ENCODE measurements at places on chromosomes 7 and 10.

GRCh38 chr7:1248143-1248915 is 15.7 kb downstream of the UNCX start:
- no peak overlapping the region for H3K4me3 ChIP-seq
- H3K36me3 ChIP-seq: no peaks in the 10 kb centered on the region
- H3K4me1 ChIP-seq: no peaks in the 10 kb centered on the region
- H3K27ac ChIP-seq: no peak overlapping the region
- DNase-seq: no peak
- H3K27me3 ChIP-seq: peaks cover 57% of the 10 kb centered on the region

DNA sequence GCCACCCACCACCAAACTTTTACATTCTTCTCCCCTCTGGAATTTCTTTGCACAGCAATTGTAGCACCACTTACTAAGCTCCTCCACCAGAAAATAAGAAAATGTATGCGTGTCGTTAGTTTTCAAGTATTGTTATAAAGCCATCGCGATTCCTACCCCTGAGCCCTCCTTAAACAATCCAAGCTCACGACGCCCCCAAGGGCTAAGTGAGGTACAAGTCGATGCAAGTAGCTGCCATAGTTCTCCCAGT is 1.3 kb downstream of the FRAT2 start:
- H3K4me3 ChIP-seq: peak overlapping the region; percentile 92
- peaks cover 20% of the 10 kb centered on the region for H3K36me3 ChIP-seq
- H3K4me1 ChIP-seq: peaks cover 32% of the 10 kb centered on the region

- no peak for DNase-seq
- peaks cover 46% of the 10 kb centered on the region for H3K36me3 ChIP-seq
- no peak overlapping the region for H3K4me3 ChIP-seq
- no peaks in the 10 kb centered on the region for H3K27me3 ChIP-seq
- H3K27ac ChIP-seq: no peak overlapping the region
These were observed 69.8 kb downstream of the CDK6 start for GRCh38 chr7:92766461-92767003.

GRCh38 chr10:17229717-17229966 is 1.6 kb downstream of the VIM start:
- peaks cover 44% of the 10 kb centered on the region for H3K36me3 ChIP-seq
- H3K4me3 ChIP-seq: peak overlapping the region; percentile 91
- peaks cover 51% of the 10 kb centered on the region for H3K4me1 ChIP-seq
- peak overlapping the region; percentile 94 for H3K27ac ChIP-seq
- H3K27me3 ChIP-seq: no peaks in the 10 kb centered on the region
- DNase-seq: no peak

- H3K36me3 ChIP-seq: peaks cover 6% of the 10 kb centered on the region
- no peaks in the 10 kb centered on the region for H3K27me3 ChIP-seq
- H3K27ac ChIP-seq: peak overlapping the region; percentile 93
- H3K4me1 ChIP-seq: peaks cover 87% of the 10 kb centered on the region
- H3K4me3 ChIP-seq: peak overlapping the region; percentile 74
- DNase-seq: no peak
These were observed 21.5 kb upstream of the C10orf105 start for GRCh38 chr10:71741029-71741428.

DNA sequence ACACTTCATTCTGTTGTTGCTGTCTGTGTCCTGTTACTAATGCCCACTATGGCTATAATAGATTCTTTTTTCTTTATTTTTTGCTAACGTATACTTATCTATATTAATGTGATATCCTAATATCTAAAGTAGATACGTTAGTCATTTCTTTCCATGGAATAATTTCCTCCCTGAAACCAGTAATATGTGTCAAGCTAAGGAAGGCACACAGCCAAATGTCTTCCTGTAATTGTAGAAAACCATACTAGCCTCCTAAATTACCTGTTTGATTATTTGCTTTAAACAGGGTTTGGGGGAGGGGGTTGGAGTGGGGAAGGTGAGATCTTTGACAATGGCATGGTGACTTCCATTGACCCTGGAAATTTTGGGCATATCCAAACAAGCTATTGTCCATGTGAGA is 56.4 kb downstream of the THNSL1 start:
- peaks cover 5% of the 10 kb centered on the region for H3K27me3 ChIP-seq
- no peaks in the 10 kb centered on the region for H3K4me1 ChIP-seq
- no peak for DNase-seq
- no peaks in the 10 kb centered on the region for H3K36me3 ChIP-seq

GRCh38 chr7:142152076-142152475 is 40.6 kb downstream of the MGAM2 start:
- H3K27ac ChIP-seq: no peak overlapping the region
- H3K27me3 ChIP-seq: no peaks in the 10 kb centered on the region
- no peaks in the 10 kb centered on the region for H3K36me3 ChIP-seq
- no peak for DNase-seq
- peaks cover 3% of the 10 kb centered on the region for H3K4me1 ChIP-seq

- no peak for DNase-seq
- H3K36me3 ChIP-seq: peaks cover 72% of the 10 kb centered on the region
- peaks cover 4% of the 10 kb centered on the region for H3K4me1 ChIP-seq
- no peak overlapping the region for H3K27ac ChIP-seq
These were observed 23.0 kb downstream of the ZNF33B start for GRCh38 chr10:42615419-42615818.

DNA sequence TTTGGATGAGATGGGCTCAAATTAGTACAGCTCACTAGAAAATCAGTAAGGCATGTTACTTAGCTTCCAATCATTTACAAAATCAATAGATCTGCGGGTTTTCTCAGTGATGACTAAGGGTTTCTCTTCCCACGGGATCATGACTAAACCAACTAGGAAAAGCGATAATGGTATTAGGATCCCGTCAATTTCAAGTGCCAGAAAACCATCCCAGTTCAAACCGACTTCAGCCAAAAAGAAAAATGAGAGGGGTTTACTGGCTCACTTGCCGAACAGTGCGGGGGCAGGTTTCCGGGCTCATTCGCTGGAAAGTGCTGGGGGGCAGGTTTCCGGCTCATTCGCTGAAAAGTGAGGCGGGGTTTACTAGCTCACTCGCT is 62.1 kb upstream of the LYZL2 start:
- H3K4me1 ChIP-seq: peaks cover 13% of the 10 kb centered on the region
- peaks cover 7% of the 10 kb centered on the region for H3K27me3 ChIP-seq
- H3K27ac ChIP-seq: no peak overlapping the region
- DNase-seq: no peak

- H3K4me1 ChIP-seq: peaks cover 4% of the 10 kb centered on the region
- peaks cover 8% of the 10 kb centered on the region for H3K27me3 ChIP-seq
- no peak overlapping the region for H3K27ac ChIP-seq
- H3K4me3 ChIP-seq: no peak overlapping the region
These were observed 97.4 kb downstream of the C10orf105 start for GRCh38 chr10:71622154-71622526.

- no peak overlapping the region for H3K4me3 ChIP-seq
- no peaks in the 10 kb centered on the region for H3K36me3 ChIP-seq
- H3K27me3 ChIP-seq: no peaks in the 10 kb centered on the region
- H3K4me1 ChIP-seq: no peaks in the 10 kb centered on the region
These were observed 315.7 kb downstream of the TNS3 start for GRCh38 chr7:47266131-47266706.

DNA sequence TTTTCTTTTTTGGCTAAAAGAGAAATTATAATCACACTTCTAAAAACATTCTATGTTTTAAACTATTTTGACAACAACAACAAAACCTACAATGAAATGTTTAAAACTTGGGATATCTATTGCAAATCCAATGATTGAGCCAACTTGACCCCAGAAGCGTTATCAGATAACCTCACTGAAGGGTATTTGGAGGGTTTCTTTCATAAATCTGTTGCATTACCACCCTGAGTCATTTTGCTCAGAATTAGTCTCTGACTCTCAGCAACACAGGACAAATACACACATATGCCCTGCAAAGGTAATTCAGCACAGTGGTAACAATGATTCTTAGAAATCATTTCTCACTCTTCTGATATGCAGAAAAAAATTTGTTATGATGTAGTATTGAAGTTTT is 2.3 kb upstream of the COL1A2 start:
- peak overlapping the region; percentile 95 for H3K27ac ChIP-seq
- H3K36me3 ChIP-seq: no peaks in the 10 kb centered on the region
- DNase-seq: no peak
- H3K4me3 ChIP-seq: peak overlapping the region; percentile 77
- H3K27me3 ChIP-seq: peaks cover 3% of the 10 kb centered on the region

DNA sequence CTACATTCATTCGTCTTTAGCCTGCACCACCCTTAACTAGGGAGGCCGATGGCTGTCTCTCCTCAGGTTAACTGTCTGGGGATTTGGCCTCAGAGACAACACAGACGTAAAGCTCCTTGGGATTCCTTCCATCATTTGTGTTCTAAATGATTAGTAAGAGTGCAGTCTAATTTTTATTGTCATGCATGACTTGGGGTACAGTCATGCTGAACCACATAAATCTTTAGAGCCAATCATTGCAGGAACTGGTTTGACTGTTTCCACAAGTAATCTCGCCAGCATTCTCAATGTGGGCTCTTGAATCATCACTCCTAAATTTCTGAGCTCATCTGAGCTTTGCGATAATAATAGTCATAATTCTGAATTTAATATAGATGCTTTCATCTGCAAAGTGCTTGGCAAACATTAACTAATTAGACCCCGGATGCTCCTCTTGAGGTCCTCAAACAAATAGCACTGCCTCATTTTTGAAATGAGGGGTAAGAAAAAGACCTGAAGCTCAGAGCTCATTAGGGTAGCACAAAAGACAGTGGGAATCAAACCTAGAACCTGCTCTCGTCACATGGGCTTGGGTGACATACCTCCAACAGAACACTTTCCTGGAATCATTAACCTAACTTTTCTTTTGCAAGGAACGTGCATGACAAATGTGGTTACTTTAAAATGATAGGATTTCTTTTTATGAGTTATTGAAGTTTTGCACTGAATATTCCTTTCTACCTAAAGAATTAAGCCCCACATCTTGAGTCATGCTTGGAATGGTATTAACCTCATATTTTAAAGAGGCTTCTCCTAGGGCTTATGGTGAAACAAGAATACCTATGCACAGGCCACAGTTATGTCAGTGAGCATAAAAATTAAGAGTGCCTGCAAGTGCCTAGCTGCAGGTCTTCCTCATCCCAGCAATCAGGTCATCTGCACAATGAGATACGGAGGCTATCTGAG is 118.9 kb upstream of the NRP1 start:
- H3K4me1 ChIP-seq: no peaks in the 10 kb centered on the region
- H3K27ac ChIP-seq: no peak overlapping the region
- no peak overlapping the region for H3K4me3 ChIP-seq
- peaks cover 2% of the 10 kb centered on the region for H3K27me3 ChIP-seq
- no peaks in the 10 kb centered on the region for H3K36me3 ChIP-seq

GRCh38 chr7:106061301-106061979 is 50.7 kb downstream of the SYPL1 start:
- peaks cover 46% of the 10 kb centered on the region for H3K4me1 ChIP-seq
- no peak overlapping the region for H3K27ac ChIP-seq
- DNase-seq: no peak
- H3K36me3 ChIP-seq: no peaks in the 10 kb centered on the region
- H3K4me3 ChIP-seq: no peak overlapping the region

- H3K4me3 ChIP-seq: no peak overlapping the region
- no peak overlapping the region for H3K27ac ChIP-seq
- H3K4me1 ChIP-seq: peaks cover 19% of the 10 kb centered on the region
- peaks cover 3% of the 10 kb centered on the region for H3K36me3 ChIP-seq
- DNase-seq: no peak
- H3K27me3 ChIP-seq: no peaks in the 10 kb centered on the region
These were observed 166.2 kb downstream of the FAM107B start for GRCh38 chr10:14608381-14609001.

DNA sequence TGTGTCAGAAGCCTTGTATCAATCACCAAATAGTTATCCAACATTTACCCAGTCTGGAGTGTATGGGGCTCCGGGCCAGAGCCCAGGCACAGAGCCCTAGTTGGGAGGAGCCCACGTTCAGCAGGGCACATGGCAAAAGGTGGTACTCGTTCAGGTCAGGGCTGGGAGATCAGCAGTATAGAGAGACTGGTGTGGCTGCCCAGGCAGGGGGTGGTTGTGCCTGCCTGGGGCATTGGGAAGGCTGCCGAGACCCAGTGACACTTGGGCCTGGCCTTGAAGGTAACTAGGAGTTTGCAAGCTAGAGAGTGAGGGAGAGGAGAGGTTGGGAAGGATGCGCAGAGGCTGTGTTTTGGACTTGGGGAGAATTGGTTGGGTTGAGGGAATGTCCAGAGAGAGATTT is 48.9 kb upstream of the IGFBP3 start:
- no peak overlapping the region for H3K27ac ChIP-seq
- H3K4me1 ChIP-seq: peaks cover 6% of the 10 kb centered on the region
- no peak overlapping the region for H3K4me3 ChIP-seq
- H3K36me3 ChIP-seq: no peaks in the 10 kb centered on the region

DNA sequence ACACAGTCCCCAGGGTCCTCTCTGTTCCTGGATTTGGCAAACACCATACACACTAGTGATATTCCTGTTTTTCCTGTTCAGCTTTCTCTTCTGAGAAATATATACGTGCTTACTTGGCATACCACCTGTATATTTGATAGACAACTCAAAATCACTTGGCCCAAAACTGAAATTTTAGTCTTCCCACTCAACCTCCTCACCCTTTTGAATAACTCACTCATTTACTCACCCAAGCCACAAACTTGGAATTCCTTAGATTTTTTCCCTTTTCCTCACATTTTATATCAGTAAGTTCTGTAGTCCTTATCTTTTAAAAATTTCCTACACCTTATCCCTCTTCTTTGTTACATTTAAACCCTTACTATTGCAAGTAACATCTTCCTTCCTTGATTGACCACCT is 143.4 kb downstream of the PPP1R3A start:
- no peak for DNase-seq
- no peaks in the 10 kb centered on the region for H3K4me1 ChIP-seq
- H3K36me3 ChIP-seq: no peaks in the 10 kb centered on the region
- H3K27me3 ChIP-seq: no peaks in the 10 kb centered on the region

- peaks cover 5% of the 10 kb centered on the region for H3K36me3 ChIP-seq
- no peak overlapping the region for H3K27ac ChIP-seq
- DNase-seq: no peak
- no peak overlapping the region for H3K4me3 ChIP-seq
- H3K27me3 ChIP-seq: no peaks in the 10 kb centered on the region
- peaks cover 1% of the 10 kb centered on the region for H3K4me1 ChIP-seq
These were observed 36.2 kb downstream of the INPP5F start for GRCh38 chr10:119762035-119762434.

DNA sequence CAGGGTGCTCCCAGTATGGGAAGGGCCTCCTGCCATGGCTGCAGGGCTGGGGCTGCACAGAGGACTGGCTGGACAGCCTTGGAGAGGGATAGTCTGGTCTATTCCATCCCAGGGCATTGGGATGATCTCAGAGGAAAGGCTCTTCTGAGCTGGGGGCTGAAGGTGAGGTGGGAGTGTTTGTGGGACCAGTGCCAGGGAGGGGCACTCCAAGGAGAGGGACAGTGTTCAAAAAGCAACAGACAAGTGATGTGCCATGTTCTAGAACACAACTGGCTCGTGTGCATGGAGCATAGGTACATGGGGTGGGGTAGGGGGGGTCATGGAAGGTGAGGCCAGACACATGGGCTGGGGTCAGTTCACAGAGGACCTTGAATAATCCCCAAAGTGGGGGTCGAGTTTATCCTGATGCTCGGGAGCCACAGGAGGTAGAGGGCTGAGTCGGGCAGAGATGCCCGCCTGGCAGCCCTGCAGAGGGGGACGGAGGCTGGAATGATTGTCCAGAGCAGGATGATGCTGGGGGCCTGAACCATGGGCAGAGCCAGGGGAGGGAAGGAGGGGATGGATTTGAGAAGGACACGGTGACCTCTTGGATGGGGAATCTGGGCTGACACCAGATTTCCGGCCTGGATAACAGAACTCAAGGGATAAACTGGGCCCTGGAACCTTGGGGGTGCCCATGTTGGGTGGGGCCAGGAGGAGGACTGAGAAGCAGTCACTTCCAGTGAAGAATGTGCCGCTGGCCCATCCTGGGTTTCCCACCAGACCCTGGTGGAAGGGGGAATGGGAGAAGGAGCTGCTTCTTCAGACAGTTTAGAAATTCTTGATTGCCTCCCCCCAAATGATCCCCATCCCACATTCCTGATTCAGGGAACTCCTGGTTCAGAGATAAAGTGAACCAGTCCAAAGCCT is 50.4 kb downstream of the NEURL1 start:
- peaks cover 12% of the 10 kb centered on the region for H3K4me1 ChIP-seq
- no peak overlapping the region for H3K27ac ChIP-seq
- H3K36me3 ChIP-seq: no peaks in the 10 kb centered on the region
- peaks cover 19% of the 10 kb centered on the region for H3K27me3 ChIP-seq
- no peak overlapping the region for H3K4me3 ChIP-seq
